ENCODE measurements at places on chromosomes 7 and 10.

DNA sequence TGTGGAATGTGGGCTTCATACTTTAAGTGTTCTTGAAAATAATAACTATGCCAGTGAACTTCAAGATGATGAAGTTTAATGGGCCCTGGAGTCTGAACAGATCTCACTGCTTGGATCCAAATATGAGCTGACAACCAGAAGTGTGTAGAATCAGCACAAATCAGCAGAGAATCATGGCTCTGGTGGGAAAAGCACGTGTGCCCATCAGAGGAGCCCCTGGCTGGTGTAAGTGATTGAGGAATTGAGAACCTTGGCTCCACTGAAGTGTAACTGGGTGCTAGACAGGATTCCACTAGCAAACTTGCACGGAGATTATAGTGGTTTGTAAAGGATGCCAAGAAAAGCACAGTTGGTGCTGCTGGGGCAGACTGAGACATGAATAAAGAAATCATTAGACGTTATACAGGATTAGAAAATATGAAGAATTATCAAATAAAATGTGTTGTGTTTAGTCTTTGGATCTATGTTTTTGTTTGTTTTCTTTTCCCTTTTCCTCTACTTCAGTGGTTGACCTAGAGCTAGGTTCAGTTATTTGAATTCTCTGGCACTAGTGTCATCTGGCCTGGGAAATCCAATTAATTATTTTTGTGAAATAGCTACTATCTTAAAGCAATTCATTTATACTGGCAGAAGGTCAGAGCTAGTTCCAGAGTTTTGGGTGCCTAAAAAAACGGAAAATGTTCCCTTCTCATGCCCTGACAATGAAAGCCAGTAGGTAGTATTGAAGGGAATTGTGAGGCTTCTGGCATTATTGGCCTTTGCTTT lies 175.7 kb upstream of the MEOX2 start:
- DNase-seq = no peak

GRCh38 chr10:128631801-128632241 lies 505.6 kb upstream of the MKI67 start:
- no peak for DNase-seq

DNA sequence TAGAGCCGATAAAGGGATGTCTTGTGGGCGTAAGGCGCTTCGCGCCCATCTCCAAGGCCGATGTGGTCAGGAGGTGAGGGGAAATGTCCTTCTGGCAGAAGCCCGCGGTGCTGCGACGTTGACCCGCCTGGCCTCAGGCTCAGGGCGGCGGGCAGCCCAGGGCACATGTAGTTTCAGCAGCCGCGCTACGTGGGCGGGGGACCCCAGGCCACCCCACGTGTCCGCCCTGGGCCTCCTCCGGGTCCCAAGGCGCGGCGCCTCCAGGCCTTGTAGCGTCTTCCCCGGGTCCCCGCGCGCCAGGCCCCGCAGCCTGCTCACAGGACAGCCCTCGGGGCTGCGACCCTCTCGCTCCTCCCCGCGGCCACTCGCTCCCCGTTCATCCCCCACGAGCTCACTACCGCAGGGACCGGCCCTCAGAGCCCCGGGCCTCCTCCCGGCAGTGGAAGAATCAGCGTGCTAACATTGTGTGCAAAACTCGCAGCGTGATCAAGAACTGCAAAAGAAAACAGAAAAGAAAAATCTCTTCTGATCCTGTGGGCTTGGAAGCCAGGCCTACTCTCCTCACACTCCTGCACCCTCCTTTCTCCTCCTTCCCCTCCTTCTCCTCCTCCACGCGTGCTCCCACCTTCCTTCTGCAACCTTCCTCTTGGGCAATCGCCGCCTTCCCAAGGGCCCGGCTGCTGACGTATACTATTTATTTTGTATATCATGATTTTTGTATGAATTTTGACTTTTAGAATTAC lies 4.4 kb upstream of the TBX20 start:
- DNase-seq = no peak

GRCh38 chr10:97406064-97406463 lies 4.9 kb upstream of the RRP12 start:
- no peak for DNase-seq

DNA sequence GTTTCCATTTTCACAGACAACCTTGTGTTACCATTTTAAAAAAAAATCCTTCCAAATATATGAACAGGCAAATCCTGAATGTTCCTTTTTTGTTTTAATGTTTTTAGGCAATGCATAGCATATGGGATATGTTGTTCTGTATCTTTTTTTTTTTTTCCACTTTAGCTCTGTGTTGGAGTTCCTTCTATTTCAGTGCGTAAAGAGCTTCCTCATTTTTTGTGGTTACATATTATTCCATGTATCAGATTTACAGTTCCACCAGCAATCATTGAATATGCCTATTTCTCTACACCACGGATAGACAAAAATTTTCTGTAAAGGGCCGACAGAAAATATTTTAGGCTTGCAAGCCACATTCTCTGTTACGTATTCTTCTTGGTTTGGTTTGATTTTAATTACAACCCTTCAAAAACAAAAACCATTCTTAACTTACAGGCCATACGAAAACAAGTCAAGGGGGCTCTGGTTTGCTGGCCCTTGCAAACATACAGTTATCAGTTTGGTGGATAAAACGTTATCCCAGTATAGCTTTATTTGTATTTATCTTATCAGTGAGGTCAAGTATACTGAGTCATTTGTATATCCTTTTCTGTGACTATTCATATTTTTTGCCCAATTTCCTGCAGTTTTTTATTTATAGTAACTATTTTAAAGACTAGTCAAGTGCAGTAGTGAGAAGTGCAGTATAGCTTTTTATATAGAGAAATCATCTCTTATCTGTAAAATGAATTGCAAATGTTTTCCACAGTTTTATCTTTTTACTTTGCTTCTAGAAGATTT lies 55.7 kb downstream of the RALA start:
- no peak for DNase-seq

GRCh38 chr10:16916496-16916895 lies 99.3 kb upstream of the RSU1 start:
- no peak for DNase-seq

DNA sequence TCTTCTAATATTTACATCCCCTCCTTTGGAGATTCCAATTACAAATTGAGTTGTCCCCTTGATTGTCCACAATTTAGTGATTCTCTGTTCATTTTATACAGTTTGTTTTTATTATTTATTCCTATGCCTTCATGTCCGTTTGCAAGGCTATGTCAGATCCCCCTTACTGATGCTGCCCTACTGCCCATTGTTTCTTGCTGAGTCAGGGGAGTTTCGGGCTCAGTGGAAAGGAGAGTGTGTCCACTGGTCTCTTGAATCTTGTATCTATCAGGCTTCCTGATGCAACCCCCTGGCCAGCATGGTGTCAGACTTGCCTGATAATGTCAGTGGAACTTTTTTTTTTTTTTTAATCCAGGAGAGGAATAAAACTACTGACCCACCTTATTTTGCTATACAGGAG lies 384.4 kb downstream of the CDC14C start:
- no peak for DNase-seq

GRCh38 chr7:128742206-128742605 lies 3.0 kb downstream of the CALU start:
- DNase-seq = no peak

DNA sequence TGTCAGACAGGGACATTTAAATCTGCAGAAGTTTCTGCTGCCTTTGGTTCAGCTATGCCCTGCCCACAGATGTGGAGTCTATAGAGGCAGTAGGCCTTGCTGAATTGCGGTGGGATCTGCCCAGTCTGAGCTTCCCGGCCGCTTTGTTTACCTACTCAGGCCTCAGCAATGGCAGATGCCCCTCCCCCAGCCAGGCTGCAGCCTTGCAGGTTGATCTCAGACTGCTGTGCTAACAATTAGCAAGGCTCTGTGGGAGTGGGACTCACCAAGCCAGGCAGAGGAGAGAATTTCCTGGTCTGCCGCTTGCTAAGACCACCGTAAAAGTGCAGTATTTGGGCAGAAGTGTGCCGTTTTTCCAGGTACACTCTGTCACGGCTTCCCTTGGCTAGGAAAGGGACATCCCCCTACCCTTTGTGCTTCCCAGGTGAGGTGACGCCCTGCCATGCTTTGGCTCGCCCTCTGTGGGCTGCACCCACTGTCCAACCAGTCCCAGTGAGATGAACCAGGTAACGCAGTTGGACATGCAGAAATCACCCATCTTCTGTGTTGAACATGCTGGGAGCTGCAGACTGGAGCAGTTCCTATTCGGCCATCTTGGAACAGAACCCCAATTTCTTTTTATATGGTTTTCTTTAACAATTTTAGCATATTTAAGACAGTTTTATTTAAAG lies 28.4 kb upstream of the VWDE start:
- no peak for DNase-seq

GRCh38 chr10:31000867-31001266 lies 30.8 kb downstream of the ZNF438 start:
- DNase-seq = no peak

DNA sequence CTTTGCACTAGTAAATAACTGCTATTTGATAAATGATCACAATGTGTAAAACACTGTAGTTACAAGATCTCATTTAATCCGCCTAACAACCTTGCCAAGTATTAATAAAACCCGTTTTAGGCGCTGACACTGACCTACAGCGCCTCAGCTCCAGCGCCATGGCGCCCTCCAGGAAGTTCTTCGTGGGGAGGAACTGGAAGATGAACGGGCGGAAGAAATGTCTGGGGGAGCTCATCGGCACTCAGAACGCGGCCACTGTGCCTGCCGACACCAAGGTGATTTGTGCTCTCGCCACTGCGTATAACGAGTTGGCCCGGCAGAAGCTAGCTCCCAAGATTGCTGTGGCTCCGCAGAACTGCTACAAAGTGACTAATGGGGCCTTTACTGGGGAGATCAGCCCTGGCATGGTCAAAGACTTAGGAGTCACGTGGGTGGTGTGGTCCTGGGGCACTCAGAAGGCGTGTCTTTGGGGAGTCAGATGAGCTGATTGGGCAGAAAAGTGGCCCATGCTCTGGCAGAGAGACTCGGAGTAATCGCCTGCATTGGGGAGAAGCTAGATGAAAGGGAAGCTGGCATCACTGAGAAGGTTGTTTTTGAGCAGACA lies 1.1 kb upstream of the TNPO3 start:
- no peak for DNase-seq

- DNase-seq = no peak
These were observed 22.4 kb downstream of the ZFAND2A start for GRCh38 chr7:1137517-1138167.

DNA sequence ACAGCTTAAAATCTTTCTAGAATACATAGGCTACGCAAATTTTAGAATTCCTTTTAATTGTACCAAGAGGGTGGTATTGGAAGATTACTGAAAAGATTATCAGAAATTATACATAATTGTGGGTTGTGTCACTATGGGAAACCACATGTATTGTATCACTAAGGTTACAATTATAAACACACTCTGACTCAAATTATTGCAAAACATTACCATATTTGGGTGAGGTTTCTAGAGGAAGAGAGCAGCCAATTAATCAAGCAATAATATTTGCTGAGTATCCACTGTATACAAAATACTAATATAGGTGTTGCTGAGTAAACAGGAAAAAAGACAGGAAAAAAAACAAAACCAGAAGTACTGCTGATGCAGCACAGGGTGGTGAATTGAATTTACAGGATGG lies 3.1 kb upstream of the CAPZA2 start:
- DNase-seq = peak; percentile 26

GRCh38 chr7:29300649-29301048 lies 106.1 kb downstream of the CHN2 start:
- DNase-seq = no peak

DNA sequence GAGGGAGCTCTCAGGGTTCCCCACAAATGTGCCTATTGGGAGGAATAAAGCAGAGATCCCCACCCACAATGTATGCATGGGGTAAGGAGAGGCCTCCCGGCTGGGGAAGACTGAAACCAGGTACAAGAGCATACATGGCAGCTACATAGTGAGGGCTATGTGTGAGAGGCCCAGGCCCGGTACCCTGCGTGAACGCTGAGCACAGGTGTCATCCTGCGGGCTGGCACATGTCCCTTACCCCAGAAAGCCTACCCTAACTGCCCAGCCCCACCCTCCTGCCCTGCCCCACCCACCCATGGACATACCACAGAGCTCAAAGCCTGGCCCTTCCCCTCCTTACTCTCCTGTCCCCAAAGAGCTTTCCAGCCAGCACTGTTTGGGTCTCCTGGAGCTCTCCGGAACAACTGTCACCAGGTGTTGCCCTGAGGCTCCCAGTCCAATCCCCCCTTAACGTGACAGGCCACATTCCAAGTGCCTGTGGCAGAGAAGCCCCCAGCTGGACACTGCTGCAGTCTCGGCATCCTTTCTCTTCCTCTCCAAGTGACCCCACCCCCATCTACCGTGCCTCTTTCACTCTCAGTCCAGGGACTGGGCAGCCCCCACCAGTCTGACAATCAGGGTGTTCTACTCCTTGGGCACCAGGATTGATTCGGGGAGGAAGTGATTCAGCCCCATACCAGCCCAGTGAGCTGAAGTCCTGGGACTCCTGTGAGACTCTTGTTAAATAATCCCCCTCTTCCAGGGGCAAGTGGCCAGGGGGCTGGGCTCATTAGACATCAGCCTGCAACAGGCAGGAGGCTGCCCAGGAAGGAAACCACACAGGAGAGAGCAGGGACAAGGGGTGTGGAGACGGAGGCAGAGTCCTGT lies 19.6 kb downstream of the GRID1 start:
- no peak for DNase-seq

DNA sequence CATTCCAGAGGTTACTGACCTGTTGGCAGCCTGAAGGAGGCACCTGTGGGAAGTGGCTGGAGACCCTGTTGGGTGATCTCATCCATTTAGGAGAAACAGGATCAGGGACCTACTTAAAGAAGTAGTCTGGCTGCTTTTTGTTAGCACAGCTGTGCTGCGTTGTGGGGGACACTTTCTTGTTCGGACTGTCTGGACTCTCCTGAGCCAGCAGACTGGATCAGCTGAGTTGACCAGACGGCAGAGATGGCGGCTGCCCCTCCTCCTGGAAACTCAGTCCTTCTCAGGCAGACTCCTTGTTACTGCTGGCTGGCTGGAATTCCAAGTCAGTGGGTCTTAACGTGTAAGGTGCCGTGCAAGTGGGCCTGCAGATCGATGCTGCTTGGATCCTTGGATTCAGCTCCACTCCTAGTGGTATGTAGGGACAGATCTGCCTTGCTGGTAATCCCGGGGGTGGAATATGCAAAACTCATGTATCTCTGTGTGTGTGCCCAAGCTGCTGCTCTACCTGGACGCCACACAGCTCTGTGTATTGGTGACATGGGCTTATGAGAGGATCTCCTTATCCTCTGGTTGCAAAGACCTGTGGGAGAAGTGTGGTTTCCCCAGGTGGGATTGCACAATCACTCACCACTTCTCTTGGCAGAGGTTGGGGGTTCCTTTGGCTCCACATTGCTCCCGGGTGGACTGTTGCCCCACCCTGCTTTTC lies 87.3 kb downstream of the CCSER2 start:
- DNase-seq = no peak

GRCh38 chr10:80946957-80947726 lies 409.4 kb downstream of the SH2D4B start:
- DNase-seq = no peak

DNA sequence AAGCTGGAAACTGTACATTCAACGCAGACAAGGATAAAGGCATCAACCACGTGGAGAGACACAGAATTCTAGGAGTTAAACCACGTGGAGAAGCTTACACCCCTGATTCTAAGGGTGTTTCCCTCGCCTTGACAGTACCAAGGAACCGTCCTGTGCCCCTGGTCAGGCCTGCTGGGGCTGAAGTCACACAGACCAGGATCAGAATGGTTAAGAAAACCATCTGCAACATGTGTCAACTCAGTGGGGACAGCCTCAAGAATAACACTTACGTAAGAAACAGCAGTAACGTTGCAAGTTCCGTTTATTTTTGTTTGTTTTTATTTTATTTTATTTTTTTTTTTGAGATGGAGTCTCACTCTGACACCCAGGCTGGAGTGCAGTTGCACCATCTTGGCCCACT lies 55.6 kb downstream of the CHST15 start:
- no peak for DNase-seq

Measured in AG04450 (cell line).